ENCODE measurements at places on chromosomes 16 and 17.

DNA sequence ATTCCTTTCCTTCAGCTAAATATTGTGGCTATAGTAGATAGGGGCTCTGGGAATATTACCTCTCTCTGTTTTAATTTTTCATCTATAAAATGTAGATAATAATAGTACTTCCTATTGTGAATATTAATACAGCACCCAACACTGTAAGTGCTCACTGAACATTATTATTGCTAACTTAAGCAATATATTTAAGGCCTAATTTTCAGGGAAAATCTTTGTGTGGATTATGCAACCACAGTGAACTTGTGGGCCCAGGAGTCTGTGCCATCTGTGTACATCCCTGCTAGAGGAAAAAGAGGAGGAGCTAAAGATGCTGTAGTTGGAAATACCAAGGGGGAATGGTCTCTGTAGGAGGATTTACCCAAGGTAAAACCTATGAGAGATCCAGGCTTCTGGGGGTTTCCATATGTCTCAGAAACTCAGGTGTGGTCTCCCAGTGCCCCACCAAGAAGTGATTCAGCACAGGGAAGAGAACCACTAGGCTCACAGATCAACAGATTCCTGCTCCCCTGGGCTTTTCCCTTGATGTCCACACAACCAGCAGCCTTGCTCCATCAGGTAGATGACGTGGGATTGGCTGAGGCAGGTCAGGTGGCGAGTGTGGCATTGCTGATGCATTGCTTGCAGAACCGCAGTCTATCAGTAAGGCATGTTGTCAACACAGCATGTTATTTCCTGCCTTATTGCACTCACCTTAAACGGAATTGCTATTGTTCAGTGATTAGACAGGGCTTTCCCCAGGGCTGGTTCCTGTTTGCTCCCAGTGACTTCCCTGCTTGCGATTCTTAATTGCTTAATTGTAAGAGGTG, 1.6 kb upstream of the N4BP1 start:
- no peak for DNase-seq

GRCh38 chr17:45138911-45139532, 3.5 kb downstream of the ACBD4 start:
- no peak for DNase-seq

DNA sequence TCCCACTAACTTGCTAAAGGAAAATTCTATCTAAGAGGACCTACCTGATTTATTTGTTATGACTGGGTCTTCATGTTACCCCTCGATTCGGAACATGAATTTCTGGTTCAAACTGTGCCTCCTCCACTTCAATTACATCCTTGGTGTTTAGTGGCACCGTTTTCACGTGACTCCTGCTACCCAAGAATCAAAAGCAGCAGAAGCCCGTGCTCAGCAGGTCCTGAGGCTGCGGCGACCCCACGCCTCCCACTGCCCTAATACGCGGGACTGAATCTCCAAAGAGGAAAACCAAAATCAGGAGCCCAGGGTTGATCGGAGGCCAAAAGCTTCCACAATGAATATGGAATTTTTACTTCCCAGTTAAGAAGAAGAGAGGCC, 94.0 kb upstream of the METRNL start:
- DNase-seq = no peak

- peak; percentile 97 for DNase-seq
Observed at GRCh38 chr16:67936880-67937605, 393 bp upstream of the PSMB10 start.

- no peak for DNase-seq
Observed at GRCh38 chr16:54974367-54974766, 43.7 kb downstream of the IRX5 start.

DNA sequence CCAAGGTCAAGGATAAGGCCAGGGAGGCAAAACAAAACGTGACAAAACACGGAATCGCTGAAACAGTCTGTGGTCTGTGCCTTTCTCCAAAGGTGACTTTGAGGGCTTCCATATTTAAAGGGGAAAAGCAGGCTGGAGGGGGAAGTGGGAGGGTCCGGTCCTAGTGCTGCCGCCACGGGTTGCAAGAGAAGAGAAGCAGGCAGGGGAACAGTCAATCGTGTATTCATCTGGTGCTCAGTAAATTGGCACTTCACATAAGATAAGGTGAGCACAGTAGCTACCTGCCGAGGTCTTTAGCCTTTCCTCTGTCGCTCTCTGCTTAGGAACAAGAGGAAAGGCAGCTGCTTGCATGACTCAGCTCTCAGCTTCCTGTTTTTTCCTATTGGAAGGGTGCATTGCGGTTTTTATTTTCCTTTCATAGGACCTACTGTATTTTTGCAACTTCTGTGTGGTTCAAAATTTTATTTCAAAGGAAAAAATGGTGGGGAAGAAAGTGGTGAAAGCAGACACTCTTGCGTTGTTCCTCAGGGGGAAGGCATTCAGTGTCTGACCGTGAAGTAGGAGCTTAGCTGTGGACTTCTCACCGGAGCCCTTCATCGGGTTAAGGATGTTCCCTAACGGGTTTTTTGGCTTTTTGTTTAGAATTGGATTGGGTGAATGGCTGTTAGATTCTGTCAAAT, 7.1 kb upstream of the LGALS3BP start:
- DNase-seq = peak; percentile 74

GRCh38 chr16:17369421-17370222, 101.1 kb downstream of the XYLT1 start:
- peak; percentile 96 for DNase-seq

- no peak for DNase-seq
Observed at GRCh38 chr17:2985318-2985717, 78.1 kb downstream of the OR1D5 start.

DNA sequence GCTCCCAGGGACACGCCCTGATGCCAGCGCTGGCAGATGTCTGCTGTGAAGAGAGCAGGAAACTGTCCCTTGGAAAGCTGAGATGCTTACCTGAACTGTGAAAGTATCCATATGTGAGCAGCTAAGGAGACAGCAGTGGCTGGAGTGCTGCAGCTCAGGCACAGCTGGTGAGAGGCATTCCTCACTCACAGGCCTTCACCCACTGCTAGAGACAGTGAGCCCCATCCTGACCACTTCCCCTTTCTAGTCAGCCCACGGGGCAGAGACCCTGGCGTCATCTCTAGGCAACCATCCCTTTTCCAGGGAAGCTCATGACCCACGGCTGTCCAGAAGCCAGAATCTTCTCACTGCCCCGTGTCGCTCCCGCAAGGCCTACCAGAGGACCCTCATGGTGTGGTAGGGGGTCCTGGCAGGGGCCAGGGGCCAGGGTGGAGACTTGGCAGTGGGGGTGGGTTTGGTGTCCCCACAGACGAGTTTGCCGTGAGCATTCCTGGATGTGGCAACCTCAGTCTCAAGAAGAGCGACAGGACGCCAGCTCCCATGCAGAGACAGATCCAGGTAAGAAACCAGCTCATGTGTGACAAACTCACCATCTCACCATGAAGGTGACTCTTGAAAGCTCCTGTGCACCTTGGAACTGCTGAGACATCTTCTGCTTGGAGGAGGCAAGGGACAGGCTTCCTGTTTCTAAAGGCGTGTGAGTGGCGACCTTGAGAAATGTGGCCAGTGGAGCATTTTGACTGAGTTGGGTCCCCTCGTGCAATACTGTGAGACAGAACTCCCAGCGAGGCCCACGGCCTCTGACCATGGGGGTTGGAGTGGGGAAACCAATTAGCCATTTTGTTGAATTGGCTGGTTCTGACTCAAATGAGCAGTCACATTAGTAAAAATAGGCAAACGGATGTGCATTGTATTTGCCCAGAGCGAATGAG, at the start of gene SCIMP:
TSS of gene SCIMP (minus strand) at position 216 of the 932 bp plus-strand sequence. CDS start at position 111, 105 bp downstream.
- peak; percentile 93 for DNase-seq

DNA sequence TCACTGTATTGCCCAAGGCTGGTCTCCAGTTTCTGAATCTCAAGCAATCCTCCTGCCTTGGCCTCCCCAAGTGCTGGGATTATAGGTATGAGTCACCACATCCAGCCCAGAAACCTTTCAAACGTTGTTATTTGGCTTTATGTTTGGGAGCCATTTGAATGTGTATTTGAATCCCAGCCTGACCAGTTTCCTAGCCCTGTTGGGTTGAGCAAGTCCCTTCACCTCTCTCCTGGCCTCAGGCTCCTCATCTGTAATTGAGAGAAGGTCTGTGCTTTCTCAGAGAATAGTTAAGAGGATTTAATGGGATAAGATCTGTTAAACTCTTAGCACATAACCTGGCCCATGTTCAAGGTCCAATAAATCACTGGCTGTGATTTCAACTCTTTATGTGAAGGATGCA, 385.8 kb upstream of the RBFOX1 start:
- DNase-seq = no peak

- no peak for DNase-seq
Observed at GRCh38 chr17:4939546-4939795, 375 bp downstream of the SLC25A11 start.

- peak; percentile 67 for DNase-seq
Observed at GRCh38 chr17:60493847-60494321, 32.2 kb downstream of the APPBP2 start.

- DNase-seq = no peak
Observed at GRCh38 chr16:56019274-56019673, 144.1 kb upstream of the CES5A start.

DNA sequence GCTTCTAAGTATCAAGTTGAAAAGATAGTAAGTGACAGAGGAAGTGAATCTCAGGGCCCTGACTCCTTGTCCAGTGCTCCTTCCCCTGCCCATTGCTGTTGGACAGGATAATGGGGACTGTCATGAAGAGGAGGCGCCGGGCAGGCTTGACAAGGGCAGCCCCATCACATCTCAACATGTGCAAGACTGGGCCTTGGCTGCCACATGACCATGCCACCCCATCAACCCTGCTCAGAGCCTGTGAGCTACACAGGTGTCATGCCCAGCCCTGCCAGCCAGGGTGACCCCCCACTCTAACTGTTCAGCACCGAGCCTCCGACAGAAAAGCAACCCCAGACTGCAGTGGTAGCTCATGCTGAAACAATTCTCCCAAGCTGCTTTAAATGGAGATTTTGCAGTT, 171.6 kb downstream of the C16orf78 start:
- DNase-seq = no peak

DNA sequence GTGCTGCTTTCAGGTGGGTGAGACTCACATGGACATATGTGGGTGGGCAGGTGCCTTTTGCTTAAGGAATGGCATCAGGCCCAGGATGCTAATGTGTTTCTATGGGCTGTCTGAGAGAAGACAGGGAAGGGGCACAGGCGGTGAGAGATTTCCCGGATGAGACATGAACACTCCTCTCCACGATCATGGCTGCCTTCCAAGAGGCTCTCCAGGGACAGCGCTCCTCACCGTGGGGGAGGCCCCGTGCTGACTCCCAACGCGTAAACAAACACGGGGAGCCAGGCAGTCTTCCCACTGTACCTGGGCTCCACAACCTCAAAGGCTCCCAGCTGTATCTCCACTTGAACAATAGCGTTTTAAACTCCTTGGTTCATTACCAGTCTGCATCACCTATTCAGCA, 42.8 kb downstream of the CDK5R1 start:
- no peak for DNase-seq

DNA sequence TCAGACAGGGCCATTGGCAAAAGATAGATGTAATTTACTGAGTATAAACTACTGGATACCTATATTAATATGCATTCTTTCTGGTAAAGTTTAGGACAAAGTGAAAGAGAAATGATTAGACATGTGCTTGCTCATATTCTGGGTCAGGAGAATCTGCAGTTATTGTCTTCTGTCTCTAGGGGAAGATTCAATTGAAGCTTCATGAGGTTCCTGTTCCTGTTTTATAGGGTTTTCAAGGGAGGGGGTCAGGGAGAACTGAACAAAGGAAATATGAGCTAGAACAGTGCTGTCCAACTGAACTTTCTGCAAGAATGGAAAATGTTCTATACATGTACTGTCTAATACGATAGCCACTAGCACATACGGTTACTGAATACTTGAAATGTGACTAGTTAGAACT, 59.3 kb upstream of the CORO6 start:
- peak; percentile 87 for DNase-seq

- peak; percentile 77 for DNase-seq
Observed at GRCh38 chr17:39229274-39229913, 3.6 kb upstream of the STAC2 start.

- DNase-seq = no peak
Observed at GRCh38 chr17:2560658-2561057, 32.8 kb upstream of the PAFAH1B1 start.

- no peak for DNase-seq
Observed at GRCh38 chr17:50517011-50517410, 8.8 kb downstream of the MYCBPAP start.

- peak; percentile 93 for DNase-seq
Observed at GRCh38 chr16:56858374-56858773, 6.6 kb upstream of the SLC12A3 start.

DNA sequence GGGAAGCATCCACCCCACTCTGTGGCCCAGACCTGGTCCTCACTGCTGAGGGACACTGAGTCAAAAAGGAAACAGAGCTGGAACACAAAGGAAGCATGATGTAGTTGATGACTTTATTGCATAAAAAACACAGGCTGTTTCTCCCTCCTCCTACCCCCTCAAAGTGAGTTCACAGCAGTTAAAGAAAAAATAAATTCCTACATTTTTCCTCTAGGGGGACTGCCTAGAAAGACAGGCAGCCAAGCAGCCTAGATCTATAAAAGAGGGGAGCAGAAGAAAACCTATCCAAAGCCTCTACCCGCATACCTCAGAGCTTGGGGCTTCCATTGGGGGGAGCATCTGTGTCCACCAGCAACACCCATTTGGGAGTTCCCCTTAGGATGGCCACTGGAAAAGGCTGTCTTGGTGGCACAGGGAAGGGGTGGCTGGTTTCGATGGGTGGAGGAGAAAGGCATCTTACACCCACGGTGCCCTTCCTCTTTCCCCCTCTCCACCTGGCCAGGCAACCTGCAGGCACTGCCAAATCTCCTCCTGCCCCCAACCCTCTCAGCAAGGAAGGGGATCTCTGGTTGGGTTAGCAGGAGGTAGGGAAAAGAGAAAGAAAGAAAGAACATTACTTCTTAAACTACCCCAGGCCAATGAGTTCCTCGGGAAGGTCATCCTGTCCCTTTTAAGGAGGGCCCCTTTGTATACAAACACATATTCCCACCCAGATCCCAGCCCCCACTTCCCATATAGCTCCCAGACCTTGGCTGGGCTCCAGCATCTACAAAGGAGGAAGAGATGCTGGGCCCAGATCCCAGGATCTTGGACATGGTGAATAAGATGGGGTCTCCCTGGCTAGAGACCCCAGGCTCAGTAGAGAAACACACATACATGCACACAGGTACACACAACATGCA, 4.0 kb upstream of the SCRN2 start:
- DNase-seq = peak; percentile 14

GRCh38 chr16:12020009-12020408, 43.5 kb downstream of the SNX29 start:
- no peak for DNase-seq

DNA sequence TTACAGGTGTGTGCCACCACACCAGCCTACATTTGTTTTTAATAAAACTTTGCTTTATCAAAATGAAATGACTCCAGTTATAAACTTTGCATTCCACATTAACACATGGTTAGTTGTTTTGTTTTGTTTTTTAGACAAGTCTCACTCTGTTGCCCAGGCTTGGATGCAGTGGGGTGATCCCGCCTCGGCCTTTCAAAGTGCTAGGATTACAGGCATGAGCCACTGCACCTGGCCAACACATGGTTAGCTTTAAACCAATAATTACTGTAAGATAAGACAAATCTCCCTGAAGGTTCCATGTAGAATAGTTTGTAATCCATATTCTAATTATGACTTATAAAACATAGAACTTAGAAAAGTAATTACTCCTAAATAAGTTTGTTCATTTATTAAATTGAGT, 89.8 kb upstream of the MED13 start:
- no peak for DNase-seq

Measured in MV-4-11 (cell line).